HEK293T (cell line): ENCODE measurements at places on chromosomes 6 and 20.

- DNase-seq = no peak
Measured at GRCh38 chr6:46476301-46476700, 14.9 kb downstream of the RCAN2 start.

GRCh38 chr20:51440589-51440988 lies 101.9 kb downstream of the NFATC2 start:
- DNase-seq = no peak

DNA sequence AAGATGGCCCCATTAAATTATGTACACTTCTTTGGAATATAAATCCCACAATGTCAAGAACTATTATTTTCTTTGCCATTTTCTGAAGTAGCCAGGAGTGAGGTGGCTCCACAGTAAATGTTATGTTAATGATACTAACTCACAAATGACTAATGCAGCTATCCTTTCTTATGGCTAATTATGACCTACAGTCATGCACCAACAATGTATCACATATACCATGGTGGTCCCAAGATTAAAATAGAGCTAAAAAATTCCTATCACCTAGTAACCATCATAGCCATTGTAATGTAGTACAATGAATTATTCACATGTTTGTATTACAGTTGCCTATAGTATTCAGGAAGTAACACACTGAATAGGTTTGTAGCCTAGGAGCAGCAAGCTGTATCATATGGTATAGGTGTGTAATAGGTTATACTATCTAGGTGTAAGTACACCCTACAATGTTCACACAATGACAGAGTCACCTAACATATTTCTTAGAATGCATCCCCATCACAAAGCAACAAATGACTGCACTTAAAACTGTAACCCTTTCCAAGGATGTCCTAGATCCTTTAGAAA lies 15.3 kb downstream of the ECHDC1 start:
- no peak for DNase-seq

- DNase-seq = peak; percentile 33
Measured at GRCh38 chr6:149963212-149963461, 606 bp upstream of the ULBP1 start.

DNA sequence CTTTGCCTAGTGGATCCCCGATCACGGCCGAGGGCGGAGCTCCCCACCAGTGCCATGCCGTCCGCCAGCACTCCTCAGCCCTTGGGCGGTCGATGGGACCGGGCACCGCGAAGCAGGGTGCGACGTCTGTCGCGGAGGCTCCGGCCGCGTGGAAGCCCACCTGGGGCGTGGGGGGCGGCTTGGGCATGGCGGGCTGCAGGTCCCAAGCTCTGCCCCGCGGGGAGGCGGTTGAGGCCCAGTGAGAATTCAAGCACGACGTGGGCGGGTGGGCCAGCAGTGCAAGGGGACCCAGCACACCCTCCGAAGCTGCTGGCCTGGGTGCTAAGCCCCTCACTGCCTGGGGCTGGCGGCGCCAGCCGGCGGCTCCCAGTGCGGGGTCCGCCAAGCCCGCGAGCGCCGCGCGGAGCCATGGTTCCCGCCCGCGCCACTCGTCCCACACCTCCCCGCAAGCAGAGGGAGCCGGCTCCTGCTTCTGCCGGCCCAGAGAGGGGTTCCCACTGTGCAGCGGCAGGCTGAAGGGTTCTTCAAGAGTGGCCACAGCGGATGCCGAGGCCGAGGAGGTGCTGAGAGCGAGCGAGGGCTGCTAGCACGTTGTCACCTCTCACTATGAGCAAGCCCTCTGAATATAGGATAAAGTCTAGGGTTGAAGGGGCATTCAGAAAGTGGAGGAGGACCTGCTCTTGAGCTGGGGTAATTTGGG lies 128.6 kb downstream of the GRM4 start:
- DNase-seq = no peak

DNA sequence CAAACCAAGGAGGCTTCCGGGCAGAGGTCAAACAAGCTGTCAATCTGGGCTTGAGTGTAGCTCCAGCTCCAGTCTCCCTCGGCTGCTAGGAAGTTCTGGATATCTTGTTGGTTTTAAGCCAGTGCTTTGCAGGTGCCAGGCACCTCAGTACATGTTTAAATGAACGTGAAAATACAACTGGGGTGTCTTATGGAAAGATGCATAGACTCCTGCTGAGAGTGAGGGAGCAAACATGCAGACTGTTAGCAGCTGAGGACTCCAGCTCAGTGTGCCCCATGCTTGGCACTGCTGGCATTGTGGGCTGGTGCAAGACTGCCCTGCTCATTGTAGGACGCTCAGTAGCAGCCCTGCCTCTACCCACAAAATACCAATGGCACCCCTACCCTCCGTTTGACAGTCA lies 28.5 kb downstream of the ERMARD start:
- DNase-seq = peak; percentile 1

DNA sequence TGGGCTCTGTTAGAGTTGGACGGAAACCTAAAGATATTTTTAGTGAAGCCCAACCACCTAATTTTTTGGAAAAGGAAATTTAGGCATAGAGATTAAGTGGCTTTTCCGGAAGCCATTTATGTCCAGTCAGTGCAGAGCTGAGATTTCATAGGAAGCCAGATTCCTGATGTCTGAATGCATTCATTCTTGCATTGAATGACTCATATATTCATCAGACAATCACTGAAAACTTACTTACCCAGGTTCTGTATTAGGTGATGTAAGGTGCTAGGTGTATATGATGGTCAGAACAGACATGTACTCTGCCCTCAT lies 4.1 kb downstream of the SH3BGRL2 start:
- no peak for DNase-seq

GRCh38 chr20:33838035-33838864 lies 27.1 kb downstream of the CHMP4B start:
- DNase-seq = no peak

DNA sequence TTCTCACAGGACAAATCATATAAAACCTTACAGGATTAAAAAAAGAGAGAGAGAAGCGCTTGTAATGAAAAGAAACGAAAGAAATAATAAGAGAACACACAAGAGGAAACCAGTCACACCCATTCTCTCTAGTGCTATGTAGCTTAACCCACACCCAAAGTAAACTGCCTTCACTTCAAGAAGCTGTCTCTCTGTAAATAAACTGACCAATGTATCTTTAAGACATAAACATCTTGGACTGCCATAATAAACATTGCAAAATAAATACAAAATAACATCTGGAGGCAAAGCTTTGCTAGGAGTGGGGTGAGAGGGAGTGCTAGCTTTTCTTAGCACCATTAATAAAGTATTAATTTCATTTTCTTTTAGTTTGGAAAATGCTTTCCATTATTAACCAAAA lies 61.6 kb upstream of the RNF146 start:
- DNase-seq = no peak

DNA sequence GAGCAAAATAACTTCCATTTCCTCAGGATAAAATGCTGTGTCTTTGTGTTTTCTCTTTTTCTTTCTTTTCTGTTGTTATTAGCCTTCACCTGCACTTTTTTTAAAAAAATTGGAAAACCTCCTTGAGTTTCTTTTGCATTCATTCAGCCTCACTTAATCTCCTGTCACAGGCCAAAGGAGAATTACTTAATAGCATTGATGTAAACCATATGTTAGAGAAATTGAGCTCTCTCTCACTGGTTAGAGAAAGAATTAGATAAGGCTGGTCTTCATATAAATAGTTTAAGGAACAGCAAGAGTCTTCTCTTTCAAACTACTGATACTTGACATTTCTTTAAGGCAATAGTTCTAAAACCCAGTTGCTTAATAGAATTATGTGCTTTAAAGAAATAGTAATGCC lies 564.2 kb downstream of the TFAP2B start:
- DNase-seq = no peak
